ENCODE measurements at places on chromosomes 16 and 17. TPM values are rescaled to one million over a fixed set of nuclear protein-coding genes. Genes with fewer than 3 reads are reported as not detected.

GRCh38 chr17:76581515-76581914, 4.1 kb downstream of the ST6GALNAC2 start:
- DNase-seq: no peak

DNA sequence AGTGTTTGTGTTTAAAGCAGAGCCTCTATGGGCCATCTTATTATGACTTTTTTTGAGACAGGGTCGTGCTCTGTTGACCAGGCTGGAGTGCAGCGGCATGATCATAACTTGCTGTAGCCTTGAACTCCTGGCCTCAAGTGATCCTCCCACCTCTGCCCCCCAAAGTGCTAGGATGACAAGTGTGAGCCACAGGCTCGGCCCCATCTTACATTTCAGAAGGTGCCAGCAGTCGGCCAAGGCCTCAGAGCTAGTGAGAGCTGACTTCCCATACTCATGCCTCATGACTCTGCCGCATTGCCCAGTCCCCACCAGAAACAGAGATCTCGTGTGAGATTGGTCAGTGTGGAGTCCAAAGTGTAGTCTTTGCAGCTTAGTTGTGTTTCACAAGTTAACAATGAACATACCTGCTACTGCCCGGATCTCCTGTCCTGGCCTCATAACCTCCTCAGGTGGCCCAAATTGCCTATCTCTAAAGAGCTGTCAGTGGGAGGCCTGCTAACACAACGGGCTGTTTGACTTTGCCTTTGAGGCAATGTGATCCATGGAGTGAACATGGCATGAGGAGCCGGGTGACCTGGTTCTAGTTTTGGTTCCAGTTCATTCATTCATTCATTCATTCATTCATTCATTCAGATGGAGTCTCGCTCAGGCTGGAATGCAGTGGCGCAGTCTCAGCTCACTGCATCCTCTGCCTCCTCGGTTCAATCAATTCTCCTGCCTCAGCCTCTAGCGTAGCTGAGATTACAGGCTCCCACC, 13.7 kb downstream of the MINK1 start:
- DNase-seq: no peak

DNA sequence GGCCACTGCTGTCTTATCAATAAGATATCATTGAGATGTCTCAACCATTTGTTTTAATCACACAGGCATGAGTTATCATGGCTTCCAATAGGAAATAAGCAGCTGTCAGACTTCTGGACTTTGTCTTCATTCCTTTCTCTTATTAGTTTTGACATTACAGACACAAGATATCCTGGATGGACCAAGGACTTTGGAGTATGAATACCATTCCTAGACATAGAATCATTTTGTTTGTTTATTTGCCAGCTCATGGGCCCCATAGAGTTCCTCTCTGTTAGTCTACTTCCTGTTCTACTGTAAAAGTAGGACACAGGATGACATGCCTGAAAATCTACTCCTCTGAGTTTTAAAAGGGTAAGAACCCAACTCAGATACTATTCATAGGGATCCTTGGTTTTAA, 77.7 kb upstream of the KCNJ16 start:
- peak; percentile 7 for DNase-seq

- peak; percentile 31 for DNase-seq
Observed at GRCh38 chr16:77896415-77897128, 108.2 kb downstream of the VAT1L start.

The TMEM100 gene
- total RNA-seq: 0.17 TPM

The SLFN12 gene
- 22.1 TPM for total RNA-seq

DNA sequence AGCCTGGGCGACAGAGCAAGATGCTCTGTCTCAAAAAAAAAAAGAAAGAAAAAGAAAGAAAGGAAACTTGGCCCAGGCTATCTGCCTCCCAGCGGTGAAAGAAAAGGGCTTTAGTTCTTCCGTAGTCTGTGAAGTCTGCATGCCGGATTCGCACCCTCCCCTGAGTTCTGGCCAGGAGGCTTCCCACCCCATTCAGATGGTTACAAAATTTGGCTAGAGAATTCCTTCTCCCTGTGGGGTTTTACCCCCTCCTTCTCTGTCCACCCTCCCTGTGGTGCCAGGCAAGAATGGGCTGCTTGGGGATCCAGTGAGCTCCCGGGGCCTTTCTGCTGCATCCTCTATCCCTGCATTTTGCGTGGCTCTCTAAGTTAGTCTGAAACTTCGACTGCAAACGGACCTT, 37.8 kb downstream of the PAFAH1B1 start:
- DNase-seq: no peak

GRCh38 chr17:35747540-35748017, 5.5 kb downstream of the GAS2L2 start:
- peak; percentile 54 for DNase-seq

The APOBR gene
- 0.05 TPM for total RNA-seq

DNA sequence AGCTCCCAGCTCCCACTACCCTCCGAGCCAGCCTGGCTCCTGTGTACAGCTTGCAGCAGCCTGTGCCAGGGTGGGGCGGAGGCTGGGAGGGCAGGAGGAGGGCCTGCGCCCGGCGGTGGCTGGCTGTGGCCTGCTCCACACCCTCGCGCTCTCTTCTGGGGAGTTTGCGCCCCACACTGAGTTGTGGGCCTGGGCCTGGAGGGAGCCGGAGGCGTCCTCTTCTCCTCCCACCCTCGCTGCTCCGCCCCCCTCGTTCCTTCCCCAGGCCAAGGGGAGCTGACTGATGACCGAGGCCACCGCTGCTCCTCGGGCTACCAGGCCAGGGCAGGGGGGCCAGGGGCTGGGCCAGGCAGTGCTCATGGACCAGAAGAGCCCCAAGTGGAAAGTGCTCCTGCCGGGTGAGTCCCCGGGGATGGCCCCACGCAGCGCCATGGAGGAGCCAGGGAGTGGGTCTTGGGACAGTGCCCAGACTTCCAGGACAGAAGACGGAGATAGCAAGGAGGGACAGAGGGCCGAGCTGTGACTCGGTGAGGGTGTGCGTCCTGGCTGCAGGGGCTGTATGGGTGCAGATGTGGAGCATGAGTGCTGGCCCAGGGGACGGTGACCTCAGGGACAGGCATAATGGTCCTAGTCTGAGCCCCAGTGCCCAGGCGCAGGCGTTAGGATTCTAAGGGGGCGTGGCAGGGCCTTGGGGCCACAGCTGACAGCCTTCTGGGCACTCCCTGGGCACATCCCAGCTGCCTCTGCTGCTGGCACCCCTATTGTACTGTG, 242.1 kb upstream of the GSE1 start:
- no peak for DNase-seq

DNA sequence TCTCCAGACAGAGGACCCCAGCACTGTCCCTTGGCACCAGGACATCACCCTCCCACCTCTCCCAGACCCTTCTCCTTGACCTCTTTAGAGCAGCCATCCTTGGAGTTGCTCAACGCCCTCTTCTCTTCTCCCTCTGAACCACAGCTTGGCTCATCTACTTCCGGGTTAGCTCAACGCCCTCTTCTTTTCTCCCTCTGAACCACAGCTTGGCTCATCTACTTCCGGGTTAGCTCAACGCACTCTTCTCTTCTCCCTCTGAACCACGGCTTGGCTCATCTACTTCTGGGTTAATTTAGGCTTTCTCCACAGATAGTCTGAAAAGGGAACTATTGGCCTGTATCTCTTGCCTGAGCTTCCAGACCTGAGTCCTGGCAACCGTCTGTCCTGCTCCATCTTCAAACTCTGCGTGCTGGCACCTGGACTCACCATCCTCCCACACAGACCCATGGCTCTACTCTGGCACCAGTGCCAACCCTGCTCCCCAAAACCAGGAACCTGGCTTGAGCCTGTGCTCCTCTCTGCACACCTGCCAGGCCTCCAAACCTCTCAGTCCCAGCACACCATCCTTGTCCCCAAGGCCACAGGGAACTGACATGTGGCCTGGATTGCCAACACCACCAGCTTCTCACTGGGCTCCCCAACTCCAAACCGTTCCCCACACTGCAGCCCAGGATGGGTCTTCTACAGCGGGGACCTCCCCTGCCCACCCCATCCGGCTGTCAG, 25.3 kb upstream of the FAAP100 start:
- peak; percentile 15 for DNase-seq

DNA sequence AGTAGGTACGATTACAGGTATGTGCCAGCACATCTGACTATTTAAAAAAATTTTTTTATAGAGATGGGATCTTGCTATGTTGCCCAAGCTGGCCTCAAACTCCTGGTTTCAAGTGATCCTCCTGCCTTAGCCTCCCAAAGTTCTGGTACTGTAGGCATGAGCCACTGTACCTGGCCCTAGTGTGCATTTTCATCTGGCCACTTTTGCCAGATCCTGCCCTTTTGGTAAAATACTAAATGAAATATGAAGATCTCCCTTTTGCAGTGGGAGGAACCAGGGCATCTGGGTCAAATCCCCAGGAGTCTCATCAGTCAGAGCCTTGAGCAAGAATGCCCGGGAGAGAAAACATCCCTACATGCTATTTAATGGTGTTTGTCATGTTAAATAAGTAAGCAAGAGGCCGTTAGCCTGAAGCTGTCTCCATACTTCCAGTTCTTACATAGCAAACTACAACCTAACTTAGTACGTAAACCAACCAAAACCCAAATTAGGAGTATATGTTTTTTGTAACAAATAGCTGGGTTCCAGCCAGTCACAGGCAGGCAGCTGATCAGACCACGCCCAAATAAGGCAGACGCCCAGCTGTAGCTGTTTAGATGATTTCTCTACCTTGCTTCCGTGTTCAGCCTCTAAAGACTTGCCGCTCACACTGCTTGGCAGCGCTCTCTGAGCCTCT, 46.5 kb upstream of the CLEC18A start:
- no peak for DNase-seq

DNA sequence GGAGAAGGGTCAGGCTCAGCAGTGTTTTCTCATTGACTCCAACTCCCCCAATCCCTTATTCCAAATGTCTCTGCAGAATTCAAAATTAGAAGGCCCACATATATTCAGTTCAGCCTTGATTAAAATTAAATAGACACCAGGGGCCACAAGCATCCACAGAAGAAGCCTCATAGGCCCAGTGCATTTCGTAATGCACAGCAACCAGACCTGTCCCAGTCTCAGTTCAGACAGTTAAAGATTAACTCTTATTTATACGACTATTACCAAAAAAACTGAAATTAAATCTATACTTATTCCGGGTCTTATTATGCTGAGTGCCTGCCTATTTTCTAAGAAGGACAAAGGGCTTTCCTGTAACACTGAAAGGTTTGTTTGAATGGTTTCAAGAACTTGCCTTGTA, 41.8 kb upstream of the GSG1L start:
- DNase-seq: no peak

The ARHGDIG gene
- not detected for total RNA-seq

The OSGIN1 gene
- total RNA-seq: 0.69 TPM

DNA sequence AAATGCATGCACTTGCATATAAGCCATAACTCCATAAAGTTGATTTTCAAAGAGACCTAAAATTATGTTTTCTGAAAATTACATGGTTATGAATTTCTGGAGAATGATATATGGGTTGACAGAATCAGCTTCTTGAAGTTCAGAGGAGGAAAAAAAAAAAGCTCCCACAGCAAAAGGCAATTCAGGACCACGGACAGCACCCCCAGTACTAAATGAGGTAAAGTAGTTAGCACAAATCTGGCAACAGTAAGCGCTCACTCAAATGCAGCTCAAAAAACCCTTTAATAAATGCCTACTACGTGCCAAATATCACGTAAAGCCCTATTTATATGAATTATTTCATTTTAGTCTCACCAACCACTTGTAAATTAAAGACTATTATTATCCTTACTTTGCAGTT, 135.2 kb downstream of the SHISA9 start:
- DNase-seq: peak; percentile 56

All from renal cortical epithelial cell (primary cell).